Activated naive CD4-positive, alpha-beta T cell treated with anti-CD3 and anti-CD28 coated beads, Interleukin-2, amount 10 ng/mL, durations not matched to agents 5 hours and 36 hours (primary cell): ENCODE measurements at places on chromosomes 5 and 9. TPM values are rescaled to one million over a fixed set of nuclear protein-coding genes. Genes with fewer than 3 reads are reported as not detected.

The STING1 gene
- 216 TPM for total RNA-seq

The FIBCD1 gene
- not detected for total RNA-seq

The NPR3 gene
- total RNA-seq = not detected

The GHR gene
- total RNA-seq = not detected

The NDUFB6 gene
- total RNA-seq = 33.8 TPM

The LTC4S gene
- 2.4 TPM for total RNA-seq

The BTNL3 gene
- total RNA-seq = not detected

The LCN12 gene
- 2.4 TPM for total RNA-seq

The LCN15 gene
- not detected for total RNA-seq

The PFN3 gene
- total RNA-seq = not detected

The MED22 gene
- total RNA-seq = 23.1 TPM

The DMAC1 gene
- 55.1 TPM for total RNA-seq

The CAMK2A gene
- not detected for total RNA-seq

The ADRB2 gene
- total RNA-seq = 0.83 TPM

The LCN9 gene
- not detected for total RNA-seq

The ANKRD34B gene
- total RNA-seq = not detected
